ENCODE measurements at places on chromosomes 16 and 17.

GRCh38 chr16:85250147-85250463 lies 137.8 kb upstream of the CIBAR2 start:
- no peak for DNase-seq

- no peak for DNase-seq
Observed at GRCh38 chr17:61073799-61074513, 325.7 kb upstream of the TBX2 start.

GRCh38 chr16:19710991-19711545 lies 7.0 kb downstream of the KNOP1 start:
- no peak for DNase-seq

GRCh38 chr17:15456972-15457722 lies 10.3 kb downstream of the CDRT4 start:
- DNase-seq, result no peak

DNA sequence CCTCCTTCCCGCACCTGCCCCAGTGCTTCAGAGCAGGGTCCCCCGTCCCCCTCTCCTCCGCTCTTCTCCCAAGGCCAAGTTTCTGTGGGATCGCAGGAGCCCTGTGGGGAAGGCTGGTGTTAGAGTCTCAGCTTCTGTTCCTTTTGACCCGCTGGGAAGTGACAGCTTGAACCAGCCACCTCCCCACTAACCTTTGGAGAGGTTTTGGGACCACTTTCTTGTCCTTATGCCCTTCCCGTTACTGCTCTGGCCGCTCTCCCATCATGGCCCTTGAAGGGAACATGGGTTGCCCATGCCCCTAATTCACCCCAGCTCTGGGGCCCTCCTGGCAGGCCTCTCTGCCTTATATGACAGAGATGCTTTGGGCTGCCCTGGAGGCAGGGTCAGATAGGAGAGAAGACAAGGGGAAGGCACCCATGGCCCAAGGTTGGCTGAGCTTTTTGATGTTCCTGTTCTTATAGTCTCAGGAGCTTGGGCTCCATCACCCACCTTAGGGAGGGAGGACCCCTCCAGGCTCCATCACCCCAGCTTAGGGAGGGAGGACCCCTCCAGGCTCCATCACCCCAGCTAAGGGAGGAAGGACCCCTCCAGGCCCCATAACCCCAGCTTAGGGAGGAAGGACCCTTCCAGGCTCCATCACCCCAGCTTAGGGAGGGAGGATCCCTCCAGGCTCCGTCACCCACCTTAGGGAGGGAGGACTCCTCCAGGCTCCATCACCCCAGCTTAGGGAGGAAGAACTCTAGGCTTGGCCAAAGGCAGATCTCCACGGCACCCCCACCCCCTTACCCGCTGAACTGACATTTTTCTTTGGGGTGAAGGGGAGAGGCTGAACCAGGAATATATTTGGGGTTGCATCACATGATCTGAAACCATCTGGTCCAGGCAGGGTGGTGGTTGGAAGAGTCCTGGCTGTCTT lies 45.0 kb downstream of the NT5M start:
- DNase-seq, result no peak

DNA sequence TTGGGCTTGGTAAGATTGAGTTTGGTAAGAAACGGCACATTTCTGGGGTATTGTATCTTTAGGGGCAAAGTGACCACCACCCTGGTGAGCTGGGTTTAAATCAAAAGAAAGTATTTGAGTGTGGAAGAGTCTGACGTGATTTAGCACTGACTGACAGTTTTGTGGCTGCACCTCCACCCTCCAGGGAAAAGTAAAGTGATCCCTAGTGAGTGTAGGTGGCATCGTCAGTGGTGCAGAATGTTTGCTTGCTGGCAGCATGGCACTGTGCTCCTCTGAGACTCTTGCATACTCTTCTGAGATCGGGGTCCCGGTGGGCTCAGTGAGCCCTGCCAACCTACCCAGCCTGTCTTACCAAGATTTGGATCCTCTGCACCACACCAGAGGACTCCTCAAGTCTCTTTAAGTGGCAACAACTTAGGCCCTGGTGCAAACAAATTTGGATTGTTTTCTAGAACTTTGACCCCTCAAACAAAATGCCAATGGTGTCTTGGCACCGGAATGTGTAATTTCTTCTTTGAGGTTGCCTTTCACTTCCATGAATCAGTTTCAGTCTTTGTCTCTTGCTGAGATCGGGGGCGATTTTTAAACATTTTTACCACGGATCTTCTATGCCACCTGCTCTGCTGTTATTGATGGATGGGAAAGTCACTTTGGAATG lies 2.8 kb downstream of the PRKCB start:
- DNase-seq, result no peak

DNA sequence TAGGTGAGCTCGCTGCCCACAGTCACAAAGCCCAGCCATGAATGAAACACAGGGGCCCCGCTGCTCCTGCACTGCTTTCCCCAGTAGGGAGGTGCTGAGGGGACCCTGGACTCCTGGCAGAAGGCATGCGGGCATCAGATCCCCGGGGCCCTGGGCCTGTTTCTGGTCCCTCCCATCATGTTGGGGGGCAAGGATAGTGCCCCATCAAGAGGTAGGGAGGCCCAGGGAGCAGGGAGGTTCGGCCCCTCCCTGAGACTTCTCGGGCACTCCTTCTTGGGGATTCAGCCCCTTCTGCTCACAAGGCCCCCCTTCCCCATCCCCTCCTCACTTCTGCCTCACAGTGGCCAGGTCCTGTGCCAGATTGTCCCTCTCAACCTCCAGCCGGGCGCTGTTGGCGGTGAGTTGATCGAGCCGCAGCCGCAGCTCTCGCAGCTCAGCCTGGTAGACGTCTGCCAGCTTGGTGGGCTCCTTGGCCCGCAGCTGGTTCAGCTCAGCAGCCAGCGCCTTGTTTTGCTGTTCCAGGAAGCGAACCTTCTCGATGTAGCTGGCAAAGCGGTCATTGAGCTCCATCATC lies 515 bp downstream of the GFAP start:
- no peak for DNase-seq

DNA sequence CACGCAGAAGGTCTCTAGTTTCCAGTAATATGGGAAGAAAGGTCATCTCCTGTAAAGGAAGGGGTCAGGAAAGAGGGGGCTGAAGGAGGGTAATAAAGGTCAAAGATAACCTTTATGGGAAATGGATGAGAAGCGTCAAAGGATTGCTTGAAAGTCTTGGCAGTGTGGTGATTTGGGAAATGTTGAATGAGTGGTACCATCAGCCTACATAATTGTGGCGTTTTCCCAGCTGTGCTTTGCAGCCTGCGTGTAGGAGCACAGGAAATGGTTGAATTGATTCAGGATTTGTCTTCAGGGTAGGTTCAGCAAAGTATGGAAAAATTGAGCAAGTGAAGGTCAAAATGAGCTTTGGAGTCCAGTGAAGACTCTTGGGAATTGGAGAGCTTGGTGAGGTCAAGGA lies 115.8 kb upstream of the NOL11 start:
- DNase-seq, result no peak

- DNase-seq, result no peak
Observed at GRCh38 chr16:81630635-81631031, 148.5 kb upstream of the PLCG2 start.

DNA sequence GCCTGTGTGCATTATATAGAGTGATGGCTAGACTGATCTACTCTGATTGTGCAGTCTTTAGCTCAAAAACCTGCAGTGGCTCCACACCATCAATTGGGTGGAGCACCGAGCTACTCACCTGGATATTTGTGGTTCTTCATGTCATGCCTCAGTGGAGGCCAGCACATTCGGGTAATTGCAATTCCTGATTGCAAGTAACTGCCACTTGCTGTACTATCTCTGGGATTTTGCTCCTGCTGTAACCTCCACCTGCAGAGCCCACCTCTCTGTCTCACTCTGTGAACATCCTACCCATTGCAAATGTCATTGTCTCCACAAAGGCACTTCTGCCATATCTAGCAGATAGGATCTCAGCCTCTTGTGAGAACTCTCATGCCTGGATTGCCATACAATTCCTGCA lies 1.7 kb upstream of the CCL1 start:
- DNase-seq, result no peak

DNA sequence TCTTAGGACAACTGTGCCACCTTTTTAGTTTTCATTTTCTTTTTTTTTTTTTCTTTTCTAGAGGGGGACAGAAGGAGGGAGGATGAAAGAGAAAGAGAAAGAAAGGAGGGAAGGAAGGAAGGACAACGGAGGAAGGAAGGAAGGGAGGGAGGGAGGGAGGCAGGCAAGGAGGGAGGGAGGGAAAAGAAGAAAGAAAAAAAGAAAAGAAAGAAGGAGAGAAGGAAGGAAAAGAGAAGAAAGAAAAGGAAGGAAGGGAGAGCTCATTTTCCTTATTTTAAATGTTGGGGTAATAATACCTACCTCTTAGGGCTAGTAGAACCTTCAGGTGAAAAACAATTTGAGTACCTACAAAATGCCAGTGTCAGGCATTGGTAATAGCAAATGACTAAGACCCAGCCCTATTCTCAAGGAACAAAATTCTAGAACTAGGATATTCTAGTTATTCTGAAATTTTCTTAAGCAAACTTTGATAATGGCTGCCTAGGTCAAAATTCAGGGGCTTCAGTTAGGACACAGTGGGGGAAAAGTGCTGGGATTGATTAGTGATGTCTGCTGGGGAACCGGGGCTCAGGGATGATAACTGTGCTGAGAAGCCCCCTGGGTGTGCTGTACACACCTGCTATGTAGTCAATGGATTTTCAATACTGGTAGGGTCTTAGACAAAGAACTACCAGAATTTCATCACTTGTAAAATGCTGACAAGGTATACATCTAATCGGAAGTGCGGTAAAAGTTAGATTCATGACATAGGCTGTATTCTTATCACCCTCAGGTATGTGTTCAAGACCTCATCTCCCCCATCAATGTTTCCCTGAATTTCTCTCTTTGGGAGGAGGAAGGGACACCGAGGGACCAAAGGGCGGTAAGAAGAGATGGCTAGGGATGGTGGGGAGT lies 22.7 kb downstream of the ZNF768 start:
- DNase-seq, result no peak

DNA sequence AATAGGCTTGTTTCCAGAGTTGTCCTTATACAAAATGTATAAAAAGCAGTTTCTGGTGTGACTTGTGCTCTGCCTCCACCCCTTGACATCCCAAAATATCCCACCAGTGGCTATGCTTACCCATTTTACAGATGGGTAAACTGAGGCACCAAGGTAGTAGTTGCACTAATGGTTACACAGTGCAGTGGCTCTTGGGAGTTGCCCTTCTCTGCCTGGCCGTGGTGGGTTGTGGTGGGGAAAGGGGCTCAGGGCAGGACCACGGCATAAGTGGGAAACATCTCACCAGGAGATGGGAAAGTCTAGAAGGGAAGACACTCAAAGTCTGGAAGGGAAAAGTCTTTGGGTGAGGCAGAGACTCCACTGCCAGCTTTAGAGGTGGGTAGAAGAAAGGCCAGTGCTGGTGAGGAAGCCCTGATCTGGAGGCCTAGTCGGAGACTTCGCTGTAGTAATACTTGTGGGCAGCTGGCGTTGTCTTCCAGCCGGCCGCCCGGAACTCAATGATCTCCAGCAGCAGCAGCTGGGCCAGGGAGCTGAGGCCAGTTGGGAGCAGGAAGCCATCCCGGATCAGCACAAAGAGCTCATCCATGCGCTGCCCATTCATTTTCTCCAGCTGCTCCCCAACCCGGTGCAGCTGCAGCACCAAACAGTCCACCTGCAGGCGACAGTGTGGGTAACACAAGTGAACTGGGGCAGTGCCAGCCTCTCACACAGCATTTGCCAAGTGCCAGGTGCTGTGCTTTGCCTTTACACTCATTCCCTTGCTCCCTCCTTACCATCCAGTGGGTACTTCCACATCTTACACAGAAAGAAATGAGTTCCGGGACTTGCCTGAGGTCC lies 4.5 kb downstream of the MIF4GD start:
- DNase-seq, result no peak

DNA sequence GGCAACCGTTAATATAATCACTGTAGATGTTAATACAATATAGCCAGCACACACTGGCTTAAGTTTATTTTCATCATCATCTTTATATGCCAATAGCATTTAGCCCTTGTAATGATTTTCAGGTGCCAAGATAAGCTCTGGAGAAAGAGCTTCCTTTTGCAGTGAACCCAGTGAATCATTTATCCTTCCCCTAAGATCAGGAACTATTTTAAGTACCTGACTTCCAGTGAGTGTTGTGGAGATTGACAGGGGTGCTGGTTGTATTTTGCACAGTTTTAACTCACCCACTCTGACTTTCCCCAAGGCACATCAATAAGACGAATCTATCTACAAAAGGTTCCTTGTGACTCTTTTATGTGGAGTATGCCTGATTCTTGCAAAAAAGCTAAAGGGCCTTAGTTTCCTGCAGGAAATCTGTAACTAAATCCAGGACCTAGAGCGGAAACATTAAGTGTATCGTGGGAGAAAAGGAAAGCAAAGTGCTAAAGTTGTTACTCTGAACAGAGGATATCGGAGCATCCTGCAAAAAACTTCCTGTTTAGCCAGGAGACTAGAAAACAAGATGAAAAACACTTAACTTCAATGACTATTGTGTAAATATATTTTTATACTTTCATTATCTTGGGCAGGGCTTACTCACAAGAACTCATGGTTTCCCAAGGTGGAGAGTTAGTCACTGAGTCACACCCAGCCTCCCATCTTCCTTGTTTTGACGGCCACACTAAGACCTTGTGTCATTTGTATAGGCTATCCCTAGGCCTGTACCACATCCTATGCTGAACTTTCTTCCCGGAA lies 183.6 kb downstream of the MAP2K6 start:
- no peak for DNase-seq

DNA sequence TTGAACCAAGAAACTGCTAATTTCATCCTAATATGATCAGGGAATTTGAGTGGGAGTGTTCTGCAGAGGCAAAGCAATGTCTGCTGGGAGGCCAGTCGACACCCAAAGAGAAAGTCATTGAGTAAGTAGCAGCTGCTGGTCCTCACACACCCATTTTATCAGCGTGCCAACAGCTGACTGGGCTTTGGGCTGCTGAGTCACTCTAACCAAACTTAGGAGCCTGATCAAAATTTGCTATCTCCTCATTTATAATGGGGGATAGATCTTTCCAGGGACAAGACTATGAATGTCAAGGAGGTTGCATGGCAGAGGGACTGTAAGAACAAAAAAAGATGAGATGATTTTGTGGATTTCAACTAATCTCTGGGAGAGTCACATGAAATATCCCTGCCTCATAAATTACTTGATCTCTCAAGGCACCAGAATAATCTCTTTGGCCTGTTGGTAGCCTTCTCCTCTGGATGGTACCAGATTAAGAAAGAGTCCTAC lies 32.9 kb downstream of the CPSF4L start:
- DNase-seq, result peak; percentile 85

- DNase-seq, result no peak
Observed at GRCh38 chr17:39218906-39219305, 6.8 kb downstream of the STAC2 start.

DNA sequence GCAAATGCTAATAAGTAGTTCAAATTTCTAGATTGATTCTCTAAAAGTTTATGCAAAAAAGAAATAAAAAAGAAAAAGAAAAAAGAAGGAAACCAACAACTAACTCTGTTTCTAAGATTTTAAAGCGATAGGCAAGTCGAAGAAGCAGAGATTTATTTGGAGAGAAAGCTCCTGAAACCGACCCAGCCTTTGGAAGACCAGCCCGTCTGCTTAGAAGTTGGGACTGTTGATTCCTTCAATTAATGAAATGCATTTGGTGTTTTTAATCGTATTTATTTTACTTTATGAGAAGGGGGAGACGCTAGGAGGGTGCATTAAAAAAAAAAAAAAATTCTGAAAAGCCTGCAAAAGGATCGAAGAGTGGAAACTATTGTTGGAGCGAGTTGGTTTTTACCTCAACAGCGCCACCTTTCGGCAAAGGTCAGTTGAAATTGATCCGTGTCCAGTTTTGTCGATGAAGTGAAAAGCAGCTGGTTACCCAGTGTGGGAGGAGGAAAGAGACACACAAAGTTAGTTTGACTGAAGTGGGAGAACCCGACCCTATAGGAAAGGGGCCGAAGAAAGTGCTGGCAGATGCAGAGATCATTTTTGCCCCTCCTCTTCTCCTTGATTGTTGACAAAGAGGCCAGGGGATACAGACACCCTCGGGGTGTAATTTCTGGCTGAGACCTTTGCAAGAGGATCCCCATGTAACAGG lies 1.5 kb upstream of the MAF start:
- DNase-seq, result peak; percentile 26
